ENCODE measurements at places on chromosomes 7 and 10. TPM values are rescaled to one million over a fixed set of nuclear protein-coding genes. Genes with fewer than 3 reads are reported as not detected.

DNA sequence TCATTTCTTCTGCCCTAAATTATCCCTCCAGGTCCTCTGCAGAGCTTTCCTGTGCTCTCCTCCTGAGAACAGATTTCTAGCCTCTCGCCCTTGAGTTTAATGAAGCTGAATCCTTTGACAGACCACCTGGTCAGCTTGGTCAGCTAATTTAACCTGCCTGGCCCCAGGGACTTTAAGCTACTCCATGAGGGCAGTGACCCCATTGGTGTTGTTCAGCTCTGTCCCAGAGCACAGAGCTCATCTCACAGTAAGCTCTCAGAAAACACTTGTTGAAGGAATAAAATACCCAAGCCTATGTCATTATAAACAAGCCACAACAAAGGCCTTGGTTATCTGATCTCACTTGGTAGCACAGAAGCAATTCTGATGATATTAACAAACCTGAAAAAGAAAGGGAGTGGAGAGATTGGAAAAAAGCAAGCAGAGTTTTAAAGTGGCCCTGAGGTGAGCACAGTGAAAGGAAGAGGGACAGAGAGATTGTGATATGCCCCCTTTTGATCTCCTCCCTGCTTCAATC lies 24.4 kb downstream of the SLC26A4 start:
- H3K4me1 ChIP-seq, result peaks cover under 1% of the 10 kb centered on the region
- H3K4me3 ChIP-seq, result no peak overlapping the region
- DNase-seq, result no peak
- no peaks in the 10 kb centered on the region for H3K36me3 ChIP-seq

Gene ZNF277
- 14.6 TPM for total RNA-seq

Gene NPC1L1
- 0.19 TPM for total RNA-seq

Gene TDRD1
- 1.9 TPM for total RNA-seq

Gene TAS2R41
- not detected for total RNA-seq

Measured in left ventricle myocardium inferior (tissue), 1 donor.